ENCODE measurements at places on chromosomes 2 and 18.
A peak's percentile ranks its signal among the peaks of the same experiment; 100 is the strongest.

- DNase-seq = peak; percentile 2
Observed at GRCh38 chr2:156537141-156537540, 101.0 kb downstream of the GPD2 start.

- DNase-seq = no peak
Observed at GRCh38 chr2:240288087-240288521, 147.4 kb upstream of the GPC1 start.

DNA sequence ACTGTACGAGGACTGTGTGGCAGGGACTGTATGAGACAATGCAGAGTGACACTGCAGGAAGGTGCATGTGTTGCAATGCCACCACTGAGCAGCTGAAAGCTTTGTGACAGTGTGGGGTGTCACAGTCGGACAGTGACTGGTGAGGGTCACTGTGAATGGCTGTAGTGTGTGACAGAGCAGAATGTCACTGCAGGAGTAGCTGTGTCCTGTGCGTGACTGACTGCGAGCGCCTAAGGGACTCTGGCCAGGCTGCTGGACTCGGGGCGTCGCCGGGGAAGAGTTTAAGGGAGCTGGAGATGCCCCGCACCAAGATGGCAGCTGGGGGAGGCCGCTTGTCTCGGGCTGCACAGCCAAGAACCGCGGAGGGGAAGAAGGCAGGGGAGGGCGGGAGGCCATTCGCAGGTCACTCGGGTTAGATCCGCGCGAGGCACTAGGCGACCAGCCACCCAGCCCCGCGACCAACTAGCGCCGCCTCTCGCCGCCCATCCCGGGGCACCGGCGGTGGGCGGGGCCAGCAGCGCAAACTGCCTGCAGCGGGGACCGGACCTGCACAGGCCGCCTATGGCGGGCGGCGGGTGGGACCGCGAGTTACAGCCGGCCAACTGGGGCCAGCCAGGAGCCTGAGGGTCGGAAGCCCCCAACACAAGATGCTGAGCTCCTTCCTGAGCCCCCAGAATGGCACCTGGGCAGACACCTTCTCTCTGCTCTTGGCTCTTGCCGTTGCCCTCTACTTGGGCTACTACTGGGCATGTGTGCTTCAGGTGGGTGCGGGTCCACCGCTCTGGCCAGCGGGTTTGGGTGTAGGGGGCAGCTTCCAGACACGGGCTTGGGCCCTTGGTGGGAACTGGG lies at the start of gene ABHD1:
Gene ABHD1, plus strand, starts transcription at position 514 of the 849 bp plus-strand sequence. Its CDS starts 134 bp downstream, at position 648.
- no peak for DNase-seq

DNA sequence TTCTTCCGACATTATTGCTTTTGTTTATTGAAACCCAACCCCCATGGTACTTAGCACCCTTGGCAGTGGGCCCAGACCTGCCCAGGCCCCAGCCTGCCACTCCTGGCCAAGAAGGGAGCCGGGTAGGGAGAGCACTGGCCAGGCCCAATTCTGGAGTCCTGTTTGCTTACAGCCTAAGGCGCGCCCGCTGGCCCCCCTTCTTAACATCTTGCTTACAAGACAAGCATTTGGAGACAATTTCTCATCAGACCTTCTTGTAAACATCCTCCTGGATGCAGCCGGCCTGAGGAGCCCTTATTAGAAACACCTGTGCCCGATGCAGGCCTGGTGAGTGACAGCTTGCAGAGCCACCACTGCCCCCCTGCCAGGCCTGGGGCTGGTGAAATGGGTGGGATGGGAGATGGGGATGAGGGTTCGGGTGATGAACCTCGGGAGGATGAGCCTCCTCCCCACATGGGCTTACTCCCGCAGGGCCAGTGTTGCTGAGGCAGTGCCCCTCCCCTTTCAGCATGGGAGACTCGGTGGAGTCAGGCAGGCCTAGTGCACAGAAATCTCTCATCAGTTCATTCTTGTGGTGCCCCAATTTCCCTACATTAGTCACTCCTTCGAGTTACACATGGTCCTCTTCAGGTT lies 217.5 kb downstream of the CYP26B1 start:
- DNase-seq = no peak

GRCh38 chr18:55849391-55849790 lies 261.4 kb upstream of the TCF4 start:
- no peak for DNase-seq

DNA sequence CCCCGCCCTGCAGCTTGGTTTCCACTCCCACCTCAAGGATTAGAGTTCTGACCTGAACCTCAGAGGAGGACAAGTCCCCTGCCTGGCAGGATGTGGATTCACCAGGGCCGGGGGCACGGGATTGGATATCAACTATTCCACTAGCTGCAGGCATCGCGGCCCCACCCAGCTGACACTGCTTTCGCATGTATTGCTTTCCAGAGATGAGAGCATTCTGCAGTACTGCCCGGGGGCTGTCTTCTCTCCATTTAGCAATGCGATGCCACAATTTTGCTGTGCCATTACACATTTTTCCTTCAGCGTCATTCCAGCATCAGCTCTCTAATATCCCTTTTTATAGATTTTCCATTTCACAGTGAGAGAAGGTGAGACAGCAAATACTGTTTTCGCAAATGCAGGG lies 42.0 kb downstream of the CTIF start:
- DNase-seq = no peak

GRCh38 chr2:229104025-229104424 lies 167.1 kb downstream of the PID1 start:
- DNase-seq = no peak

GRCh38 chr18:2997846-2998564 lies 14.9 kb downstream of the LPIN2 start:
- peak; percentile 65 for DNase-seq

- no peak for DNase-seq
Observed at GRCh38 chr18:44569391-44570055, 111.2 kb upstream of the SETBP1 start.

GRCh38 chr18:24018299-24018886 lies 3.8 kb downstream of the TTC39C start:
- no peak for DNase-seq

DNA sequence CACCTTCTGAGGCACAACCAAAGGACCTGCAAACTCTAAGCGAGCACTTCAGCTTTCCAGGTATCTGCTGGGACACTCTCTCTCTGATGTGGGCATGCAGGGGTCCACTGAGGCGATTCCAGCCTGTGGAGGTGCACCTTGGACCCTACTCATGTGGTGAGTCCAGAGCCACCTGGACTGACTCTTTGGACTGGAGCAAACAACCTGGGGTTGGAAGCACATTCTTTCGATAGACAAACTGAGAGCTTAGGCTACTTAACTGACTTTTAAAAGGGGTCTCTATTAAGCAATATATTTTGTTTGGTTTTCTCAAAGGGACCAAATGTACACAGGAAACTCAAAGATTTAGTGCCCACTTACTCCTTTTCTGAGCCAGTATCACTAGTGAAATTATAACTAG lies 51.6 kb downstream of the FRZB start:
- DNase-seq = no peak

GRCh38 chr18:75898651-75899050 lies 471.1 kb upstream of the SMIM21 start:
- DNase-seq = no peak

DNA sequence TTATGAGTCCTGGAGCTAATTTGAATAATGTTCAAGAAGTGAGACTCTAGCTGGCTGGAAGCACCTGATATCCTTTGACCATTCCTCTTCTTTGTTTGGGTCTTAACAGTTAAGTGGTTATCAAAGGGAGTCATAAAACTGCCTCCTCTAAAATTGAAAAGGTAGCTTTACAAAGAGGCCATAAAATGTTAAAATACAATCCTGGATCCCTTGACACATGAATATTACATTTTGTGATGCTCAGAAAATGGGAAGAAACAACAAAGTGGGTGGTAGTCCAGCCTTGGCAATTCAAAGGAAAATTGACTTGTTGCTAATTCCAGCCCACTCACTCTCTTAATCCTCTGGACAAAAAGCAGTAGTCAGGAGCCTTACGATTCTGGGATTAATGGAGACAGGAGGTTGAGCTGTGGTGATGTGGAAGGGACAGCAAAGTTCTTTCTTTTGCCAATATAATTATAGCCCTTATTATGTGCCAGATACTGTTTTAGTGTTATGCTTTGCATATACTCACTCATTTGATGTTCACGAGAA lies 339.2 kb downstream of the PDE11A start:
- no peak for DNase-seq

DNA sequence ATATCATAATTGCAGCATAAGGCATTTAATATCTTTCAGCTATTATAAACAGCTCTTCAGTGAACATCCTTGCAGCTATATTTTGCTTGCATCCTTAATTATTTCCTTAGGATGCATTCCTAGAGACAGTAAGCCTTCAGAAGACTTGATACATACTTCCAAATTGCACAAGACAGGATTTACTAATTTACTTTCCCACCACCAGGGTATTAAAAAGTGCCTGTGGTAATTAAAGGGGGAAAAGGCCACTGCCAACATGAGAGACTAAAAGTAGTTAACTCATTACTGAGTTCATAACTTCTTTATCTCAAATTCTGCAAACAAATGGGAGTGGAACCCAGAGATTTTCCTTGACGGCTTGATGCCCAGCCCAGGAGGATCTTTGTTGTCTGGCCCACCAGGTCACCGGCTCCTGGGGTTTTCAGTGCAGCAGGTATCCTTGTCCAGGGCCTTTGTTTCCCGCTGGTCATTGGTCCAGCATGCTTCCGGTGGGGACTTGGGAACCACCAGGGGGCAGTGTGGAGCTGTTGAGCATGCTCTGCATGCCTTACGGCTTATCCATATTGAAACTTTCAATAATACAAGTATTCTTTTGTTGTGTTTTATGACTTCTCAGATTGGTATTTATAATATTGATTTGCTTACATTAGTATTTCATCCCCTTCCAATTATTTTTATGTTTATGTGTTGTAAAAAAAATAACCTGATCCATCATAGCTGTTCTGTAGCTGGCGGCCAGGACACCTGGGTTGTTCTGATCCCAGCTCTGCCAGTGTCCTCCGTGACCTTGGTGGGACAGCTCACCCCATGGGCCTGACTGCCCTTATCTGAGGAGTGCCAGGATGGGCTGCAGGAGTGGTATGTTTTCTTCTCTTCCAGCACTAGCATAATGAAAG lies 61.4 kb downstream of the TGOLN2 start:
- DNase-seq = peak; percentile 54

Measured in amniotic epithelial cell (primary cell).